ENCODE measurements at places on chromosomes 7 and 10.

DNA sequence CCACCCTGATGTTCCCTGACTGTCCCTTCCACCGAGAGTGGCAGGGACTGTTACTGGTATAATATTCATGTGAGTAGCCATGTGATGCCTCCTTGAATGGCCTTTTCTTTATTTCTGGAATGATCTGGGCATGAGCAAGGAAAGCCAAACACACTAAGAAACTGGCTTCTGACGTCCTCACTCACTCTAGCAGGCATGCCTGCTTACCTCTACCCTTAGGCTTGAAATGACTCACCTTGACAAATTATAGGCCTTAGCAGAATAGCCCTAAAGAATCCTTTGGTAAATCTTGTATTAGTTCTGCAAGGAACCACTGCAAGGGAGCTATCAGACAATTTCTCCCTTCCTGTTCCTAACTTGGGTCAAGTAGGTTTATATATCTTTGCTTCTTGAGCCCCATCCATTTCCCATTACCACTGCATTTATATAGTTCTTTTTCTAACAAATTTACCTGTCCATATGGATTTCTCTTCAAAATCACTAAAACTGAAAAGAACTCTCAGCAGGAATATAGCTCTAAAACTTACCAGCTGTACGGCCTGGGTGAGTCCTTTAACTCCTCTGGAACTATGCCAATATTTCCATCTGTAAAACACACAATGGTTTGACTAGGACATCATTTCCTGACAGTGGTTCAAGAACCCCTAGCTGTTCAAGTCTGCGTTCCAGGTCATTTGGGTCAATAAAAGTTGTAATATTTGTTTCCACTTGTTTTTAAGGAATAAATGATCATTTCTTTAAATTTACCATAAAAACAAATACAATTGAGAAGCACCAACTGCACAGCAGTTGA lies 13.0 kb upstream of the NDUFA5 start:
- DNase-seq, result no peak

DNA sequence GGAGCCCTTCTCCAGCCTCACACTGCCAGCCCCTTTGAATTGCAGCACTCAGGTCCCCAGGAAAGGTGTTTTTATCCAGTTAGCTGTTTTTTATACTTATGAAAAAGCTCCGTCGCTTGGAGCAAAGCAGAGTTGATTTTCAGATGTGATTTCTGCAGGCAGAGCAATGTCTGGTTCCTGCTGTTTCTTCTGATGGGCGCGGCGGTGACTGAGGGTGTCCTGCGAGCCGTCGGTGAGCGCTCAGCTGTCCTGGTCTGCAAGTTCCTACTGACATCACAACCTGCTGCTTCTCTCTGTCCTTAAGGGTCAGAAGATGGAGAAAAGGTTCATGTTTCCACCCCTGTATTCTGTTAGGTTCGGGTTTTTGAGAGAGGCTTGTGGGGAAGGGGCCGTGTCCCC lies 109.6 kb upstream of the FAM20C start:
- no peak for DNase-seq

DNA sequence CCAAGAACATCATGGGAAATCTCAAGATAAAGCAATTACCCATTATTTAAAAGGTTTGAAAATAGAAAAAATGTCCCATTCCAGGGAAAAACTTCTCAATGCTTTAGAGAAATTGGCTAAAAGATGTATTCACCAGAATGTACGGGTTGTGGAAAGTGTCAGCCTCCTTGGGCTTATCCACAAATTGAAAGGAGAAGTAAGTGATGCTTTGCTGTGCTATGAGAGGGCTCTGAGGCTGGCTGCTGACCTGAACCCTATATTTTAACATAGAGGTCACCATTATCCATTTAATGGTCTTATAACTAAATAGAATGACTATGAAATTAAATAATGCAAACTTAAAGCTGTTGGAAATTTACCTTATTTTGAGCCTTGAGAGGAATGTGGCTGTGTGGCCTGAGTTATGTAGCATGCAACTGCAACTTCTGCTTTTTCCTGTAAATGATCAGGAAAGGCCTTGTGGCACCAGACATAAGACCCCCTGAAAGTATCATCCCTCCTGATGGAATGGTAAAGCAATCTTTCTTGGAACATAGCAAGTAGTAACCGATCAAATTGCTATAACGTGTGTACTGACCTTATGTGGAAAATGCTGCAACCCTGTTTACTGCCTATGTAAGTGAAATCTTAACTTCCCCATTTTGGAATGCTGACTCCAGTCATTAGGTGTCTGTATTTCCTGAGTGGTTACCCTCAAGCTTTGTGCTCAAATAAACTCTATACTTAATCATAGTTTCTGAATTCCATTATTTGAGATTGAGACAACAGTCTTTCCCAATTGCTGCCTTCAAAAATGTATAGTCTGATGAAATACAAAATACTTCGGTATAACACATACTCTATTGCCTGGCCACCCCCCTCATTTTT lies 6.9 kb downstream of the IFIT1B start:
- no peak for DNase-seq

- DNase-seq, result no peak
These were observed 75.6 kb upstream of the INSIG1 start for GRCh38 chr7:155222061-155222460.

- no peak for DNase-seq
These were observed 339.3 kb upstream of the POM121L12 start for GRCh38 chr7:52695973-52696595.

GRCh38 chr7:142696456-142697179 lies 52.7 kb upstream of the PRSS1 start:
- no peak for DNase-seq

DNA sequence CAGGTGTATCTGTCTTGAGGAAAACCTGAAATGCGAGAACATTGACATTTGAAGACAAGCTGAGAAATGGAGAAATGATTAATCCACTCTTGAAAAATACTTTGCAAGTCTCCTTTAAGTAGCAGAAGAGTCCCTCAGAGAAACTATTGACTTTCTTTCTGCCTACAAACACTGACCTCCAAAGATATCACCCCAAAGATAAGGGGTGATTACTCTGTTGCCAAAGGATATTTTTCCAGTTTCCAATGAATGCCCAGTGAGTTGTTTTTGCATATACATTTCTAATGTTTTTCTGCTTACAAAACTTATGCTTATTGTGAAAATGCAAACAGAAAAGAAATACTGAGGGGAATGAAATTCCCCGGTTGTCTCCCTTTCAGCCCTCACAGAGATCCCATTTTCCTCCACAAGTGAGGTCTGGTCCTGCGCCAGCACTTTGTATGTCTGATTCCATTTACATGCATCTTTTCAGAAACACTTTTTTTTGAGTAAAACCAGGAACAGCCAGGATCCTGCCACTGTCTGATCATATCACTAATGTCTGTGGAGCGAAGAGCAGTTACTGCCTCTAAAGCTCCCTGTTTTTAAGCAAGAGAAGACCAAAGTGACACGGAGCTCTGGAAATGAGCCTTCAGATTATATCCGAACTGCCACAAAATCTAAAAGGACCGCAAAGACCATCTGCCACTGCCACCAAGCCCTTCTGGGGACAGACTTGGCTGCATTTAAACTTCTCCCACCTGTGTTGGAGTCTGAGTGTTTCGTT lies 82.9 kb upstream of the PDCD4 start:
- no peak for DNase-seq

DNA sequence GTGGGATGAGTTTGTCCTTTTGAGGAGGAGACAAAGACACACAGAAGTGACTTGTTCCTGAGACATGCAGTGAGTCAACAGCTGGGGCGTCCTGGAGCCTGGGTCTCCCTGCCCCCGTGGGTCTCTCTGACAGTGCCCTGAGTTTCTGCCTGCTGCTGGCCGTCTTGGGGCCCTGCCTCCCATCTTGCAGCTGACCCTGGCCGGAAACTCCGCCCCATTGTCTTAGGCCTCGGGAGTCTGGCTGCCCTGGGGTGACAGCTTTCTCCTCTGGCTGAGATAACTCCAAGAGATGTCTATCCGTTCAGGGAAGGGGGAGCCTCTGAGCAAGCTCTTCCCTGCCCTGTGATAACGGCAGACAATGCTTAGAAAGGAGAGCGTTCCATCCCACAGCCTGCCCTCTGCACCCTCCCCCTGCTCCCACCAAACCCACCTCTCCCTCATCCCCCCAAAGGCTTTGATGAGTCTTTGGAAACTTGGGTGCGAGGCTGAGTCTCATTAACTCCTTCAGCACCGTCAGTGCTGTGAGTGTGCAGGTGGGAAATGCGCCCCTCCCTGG lies 69.5 kb upstream of the PODXL start:
- DNase-seq, result no peak

- no peak for DNase-seq
These were observed 167.3 kb upstream of the KLF14 start for GRCh38 chr7:130901209-130901783.

DNA sequence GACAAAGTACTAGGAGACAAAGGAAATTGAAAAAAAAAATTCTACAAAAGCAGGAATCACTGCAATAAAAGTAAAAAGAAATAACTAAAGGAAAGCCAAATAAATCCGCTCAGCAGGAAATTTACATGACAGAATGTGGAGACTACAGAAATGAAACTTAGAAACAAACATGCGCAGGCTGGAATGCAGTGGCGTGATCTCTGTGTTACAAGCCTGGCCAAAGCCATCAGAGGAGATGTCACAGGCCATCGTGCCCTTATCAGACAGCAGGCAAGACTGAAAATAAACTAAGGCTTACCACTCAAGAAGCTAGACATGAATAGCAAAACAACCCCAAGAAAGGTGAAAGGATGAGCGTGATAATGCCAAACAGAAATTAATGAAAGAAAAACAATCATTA lies 6.3 kb upstream of the CAMK2B start:
- DNase-seq, result no peak

DNA sequence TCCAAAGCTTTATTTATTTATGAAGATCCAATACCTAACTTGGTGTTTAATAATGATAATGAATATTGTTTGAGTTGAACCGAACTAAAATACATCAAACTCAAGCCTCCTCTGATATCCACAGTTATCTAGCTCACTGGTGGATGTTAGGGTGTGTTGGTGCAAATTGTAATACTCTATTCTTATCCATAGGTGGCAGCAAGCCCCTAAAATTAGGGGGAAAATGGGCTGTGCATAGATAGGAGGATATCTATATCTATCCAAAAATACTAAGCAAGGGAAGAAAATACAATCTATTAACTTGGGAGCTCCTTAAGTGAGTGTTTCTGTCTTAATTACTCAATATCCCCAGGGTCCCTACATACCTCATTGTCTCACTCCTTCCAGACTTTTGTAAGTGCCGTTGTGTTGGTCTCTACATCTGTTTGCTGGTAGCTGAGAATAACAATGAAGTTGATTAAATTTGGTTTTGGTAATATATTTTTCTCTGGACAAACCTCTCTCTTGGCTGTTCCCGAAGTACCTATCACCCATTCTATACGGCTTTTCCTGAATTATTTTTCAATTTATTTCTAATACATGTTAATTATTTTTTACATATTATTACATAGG lies 55.0 kb upstream of the VWDE start:
- DNase-seq, result no peak

- DNase-seq, result no peak
These were observed 114.6 kb downstream of the CYTH3 start for GRCh38 chr7:6157685-6158423.

- no peak for DNase-seq
These were observed 213.9 kb downstream of the ELFN1 start for GRCh38 chr7:1883834-1884582.

DNA sequence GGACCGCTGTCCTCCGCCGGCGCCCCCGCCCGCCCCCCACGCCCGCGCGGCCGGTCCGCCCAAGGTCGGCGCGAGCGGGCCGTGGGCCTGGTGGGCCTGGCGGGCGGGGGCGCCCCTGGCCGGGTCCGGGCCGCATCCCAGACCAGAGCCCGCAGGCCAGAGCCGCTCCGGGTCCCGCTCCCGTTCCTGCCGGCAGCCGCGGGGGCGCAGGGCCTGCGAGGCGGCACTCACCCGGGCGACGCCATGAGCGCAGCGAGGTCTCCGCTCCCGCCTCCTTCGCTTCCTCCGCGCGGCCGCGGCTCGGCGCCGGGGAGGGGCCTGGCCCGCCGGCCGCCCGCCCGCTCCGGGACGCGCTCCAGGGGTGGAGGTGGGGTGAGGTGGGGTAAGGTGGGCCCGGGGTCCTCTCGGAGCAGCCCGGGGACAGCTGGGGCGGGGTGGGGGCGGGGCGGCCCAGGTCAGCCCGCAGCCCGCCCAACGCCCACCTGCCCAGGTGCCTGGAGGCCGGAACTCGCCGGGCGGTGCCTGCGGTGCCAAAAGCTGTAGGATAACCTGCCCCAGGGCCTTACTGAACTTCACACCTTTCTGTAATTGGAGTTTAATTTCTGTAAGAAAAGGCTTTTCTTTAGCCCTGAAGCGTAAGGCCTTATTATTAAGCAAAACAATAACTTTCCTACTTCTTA lies at the start of gene URGCP:
Gene URGCP (minus strand): TSS at position 266 of the 680 bp plus-strand sequence. CDS start 21 bp downstream, at position 245.
- peak; percentile 55 for DNase-seq

DNA sequence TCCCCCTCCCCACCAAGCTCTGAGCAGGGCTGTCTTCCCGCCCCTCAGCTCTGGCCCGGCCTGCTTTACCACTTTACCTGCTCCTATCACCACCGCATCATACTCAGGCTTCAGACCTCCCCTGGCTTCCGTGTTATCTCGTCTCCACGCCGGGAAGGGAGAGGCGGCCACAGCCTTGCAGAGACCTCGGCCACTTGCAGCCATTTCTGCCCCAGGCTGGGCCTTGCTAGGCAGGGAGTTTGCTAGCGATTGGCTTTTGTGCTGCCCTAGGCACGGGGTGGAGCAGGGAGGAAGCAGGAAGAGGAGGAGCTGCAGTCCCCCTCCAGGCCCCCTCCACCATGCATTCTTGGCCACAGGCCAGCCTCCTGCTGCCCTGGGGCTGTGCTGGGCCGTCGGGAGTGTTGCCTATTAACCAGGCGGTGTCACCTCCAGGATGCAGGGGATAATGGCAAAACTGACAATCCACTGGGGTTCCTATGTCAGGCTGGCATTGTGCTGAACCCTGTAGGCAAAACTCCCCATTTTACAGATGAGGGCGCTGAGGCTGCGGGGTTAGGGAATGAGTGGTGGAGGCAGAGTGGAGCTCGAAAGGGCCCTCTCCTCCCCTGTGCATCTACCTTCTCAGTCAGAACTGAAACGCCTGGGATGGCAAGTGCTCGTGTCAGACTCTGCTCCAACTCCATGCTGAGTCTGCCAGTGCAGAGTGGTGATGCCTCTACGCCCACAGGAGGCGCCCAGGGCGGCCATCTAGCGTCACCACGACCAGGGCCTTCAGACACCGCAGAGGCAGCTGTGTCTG lies at the start of gene PYROXD2:
Gene PYROXD2 (minus strand): TSS at position 251 of the 799 bp plus-strand sequence. CDS start 47 bp downstream, at position 204.
- DNase-seq, result peak; percentile 51

- no peak for DNase-seq
These were observed 47.1 kb downstream of the MTURN start for GRCh38 chr7:30181736-30182522.
